ENCODE measurements at places on chromosomes 11 and 22. TPM values are rescaled to one million over a fixed set of nuclear protein-coding genes. Genes with fewer than 3 reads are reported as not detected.

DNA sequence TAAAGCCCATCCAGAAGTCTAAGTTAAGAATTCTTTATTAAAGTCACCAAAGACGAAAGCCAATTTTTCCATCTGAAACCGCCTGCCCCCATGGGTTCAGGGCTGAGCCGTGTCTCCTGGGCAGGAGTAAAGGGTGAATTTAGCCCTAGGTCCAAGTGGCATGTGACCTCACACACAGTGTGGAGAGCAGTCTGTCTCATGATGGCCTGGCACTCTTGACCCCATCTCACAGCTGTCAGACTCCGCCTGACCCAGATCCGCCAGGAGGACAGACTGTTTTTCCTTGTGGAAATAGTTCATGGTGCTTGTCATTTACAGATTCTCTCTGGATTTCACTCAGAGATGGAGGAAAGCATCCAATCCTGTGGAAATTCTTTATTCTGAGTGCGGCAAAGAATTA, 109.7 kb downstream of the GALNT18 start:
- no peak for DNase-seq

DNA sequence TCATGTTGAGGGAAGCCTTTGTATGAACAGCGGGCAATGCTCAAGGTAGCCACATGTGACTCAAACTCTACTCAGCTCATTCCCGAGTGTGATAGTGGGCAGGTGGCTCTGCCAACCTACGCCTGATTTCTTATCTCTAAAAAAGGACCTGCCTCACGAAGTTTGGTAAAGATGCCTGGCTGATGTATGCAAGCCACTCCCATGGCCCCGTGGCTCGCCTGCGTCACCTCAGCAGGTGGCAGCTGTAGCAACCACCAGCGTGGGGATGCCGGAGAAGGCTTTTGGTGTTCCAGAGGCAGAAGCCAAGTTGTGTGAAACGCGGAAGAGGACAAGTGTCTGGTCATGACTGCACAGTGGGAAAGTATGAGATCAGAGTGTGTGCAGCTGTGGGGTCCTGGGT, 5.4 kb downstream of the FADS2 start:
- DNase-seq: no peak

DNA sequence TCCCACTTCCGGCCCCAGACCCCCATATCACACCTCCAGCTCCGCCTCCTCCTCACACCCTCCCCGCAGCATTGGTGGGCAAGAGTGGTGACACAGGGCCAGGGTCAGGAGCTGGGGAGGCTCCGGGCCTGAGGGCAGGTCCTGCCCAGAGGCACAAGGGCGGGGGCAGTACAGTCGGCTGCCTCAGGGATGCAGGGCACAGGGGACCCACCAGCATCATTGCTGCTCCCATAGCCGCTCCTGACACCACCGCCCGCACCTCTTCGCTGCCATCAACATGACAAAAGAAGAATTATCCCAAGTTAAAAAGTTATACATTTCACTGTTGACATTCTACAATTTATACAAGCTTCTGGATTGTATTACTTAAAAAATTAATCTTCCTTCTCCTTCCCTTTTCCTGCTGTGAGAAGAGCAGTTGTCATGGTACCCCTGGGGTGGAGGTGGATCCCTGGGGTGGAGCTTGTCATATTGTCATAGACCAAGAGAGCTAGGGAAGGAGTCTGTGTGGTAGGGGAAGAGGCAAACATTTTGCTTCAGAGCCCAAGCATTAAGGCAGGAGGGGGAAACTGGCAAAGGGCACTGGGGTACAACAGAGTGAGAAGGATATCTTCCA, 4.1 kb downstream of the SBF2 start:
- no peak for DNase-seq

- peak; percentile 5 for DNase-seq
These were observed 6.6 kb upstream of the GNAZ start for GRCh38 chr22:23063539-23064380.

Gene ADAMTS8
- total RNA-seq: 9.9 TPM

GRCh38 chr11:99177446-99177845, 156.7 kb downstream of the CNTN5 start:
- no peak for DNase-seq

Gene C1QTNF4
- 9.5 TPM for total RNA-seq

Gene LMO2
- total RNA-seq: 3.4 TPM

Gene PIK3IP1
- total RNA-seq: 1.6 TPM

Gene OR52A5
- total RNA-seq: not detected

DNA sequence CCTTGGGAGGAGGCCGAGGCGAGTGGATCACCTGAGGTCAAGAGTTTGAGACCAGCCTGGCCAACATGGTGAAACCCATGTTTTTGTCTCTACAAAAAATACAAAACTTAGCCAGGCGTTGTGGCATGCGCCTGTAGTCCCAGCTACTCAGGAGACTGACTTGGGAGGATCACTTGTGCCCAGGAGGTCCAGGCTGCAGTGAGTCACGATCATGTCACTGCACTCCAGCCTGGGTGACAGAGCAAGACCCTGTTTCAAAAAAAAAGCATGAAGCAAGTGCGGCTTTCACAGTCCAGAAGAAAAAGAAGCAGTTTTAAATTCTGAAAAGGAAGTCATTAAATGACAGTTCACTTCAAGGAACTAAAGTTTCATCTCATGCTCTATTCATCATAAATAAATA, 7.1 kb upstream of the LTO1 start:
- no peak for DNase-seq

GRCh38 chr22:37849089-37849751, at the start of gene EIF3L:
TSS of gene EIF3L (plus strand) at chr22:37849419. CDS start at chr22:37849450, 31 bp downstream.
- peak; percentile 85 for DNase-seq

Gene RCOR2
- 92.0 TPM for total RNA-seq

GRCh38 chr11:30424844-30425243, 101.9 kb downstream of the ARL14EP start:
- DNase-seq: no peak

Gene PDE3B
- 9.4 TPM for total RNA-seq

GRCh38 chr11:128734832-128735224, 41.0 kb downstream of the FLI1 start:
- DNase-seq: no peak

DNA sequence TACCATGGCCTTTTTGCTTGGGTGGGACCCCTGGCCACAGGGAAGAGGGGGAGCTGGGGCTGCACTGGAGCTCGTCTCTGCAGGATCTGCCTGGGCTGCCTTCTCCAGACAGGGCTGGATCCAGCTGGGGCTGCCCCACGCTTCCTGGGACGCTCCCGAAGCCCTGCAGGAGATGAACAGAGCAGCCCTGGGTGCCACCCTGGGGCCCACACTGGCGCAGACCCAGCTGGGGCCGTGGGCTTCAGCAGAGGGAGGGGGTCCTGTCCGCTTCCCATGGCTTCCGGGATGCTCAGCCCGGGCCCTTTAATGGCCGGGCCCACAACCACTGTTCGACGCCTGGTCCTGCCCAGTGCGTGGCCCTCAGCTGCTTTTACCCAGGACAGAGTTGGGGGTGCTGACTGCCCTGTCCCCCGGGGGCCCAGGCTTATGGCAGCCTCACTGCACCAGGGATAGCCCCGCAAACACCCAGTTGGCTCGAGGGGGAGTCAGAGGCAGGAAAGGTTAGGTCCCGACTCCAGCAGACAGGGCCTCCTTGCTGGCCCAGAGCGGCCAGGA, 12.0 kb downstream of the TSPO start:
- no peak for DNase-seq

- DNase-seq: peak; percentile 25
These were observed 501 bp upstream of the PTPN5 start for GRCh38 chr11:18791969-18792628.

GRCh38 chr22:50051930-50052329, 6.2 kb downstream of the TTLL8 start:
- no peak for DNase-seq

Gene TUT1
- total RNA-seq: 37.3 TPM

DNA sequence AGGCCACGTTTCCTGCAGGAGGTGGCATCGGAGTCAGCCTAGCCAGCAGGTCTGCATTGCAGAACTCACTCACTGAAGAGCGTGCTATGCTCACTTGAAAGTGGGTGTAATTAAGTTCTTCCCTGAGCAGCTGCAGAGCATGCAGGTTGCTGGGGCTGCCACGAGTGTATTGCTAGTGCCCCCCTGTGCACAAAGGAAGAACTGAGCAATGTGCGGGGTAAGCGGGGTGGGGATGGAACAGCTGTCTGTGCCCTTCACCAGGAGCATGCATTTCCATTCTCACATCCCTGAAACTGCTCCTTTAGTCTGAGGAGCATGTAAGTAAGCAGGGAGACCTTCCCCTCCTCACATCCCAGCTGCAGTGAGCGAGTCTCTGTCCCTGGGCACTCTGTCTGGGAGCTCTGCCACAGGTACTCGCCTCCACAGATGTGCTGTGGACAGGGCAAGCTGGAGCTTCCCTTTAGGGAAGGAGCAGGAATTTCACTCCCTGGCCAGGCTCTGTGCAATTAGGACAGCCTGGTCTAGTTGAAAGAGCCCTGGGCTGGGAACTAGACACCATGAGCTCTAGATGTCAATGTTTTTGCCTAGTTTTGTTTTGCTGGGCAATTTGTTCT, 1031.8 kb downstream of the NTM start:
- DNase-seq: peak; percentile 71

GRCh38 chr11:15826826-15827225, 529.5 kb downstream of the SOX6 start:
- DNase-seq: peak; percentile 93

- peak; percentile 57 for DNase-seq
These were observed 442 bp downstream of the PELI3 start for GRCh38 chr11:66467034-66467659.

DNA sequence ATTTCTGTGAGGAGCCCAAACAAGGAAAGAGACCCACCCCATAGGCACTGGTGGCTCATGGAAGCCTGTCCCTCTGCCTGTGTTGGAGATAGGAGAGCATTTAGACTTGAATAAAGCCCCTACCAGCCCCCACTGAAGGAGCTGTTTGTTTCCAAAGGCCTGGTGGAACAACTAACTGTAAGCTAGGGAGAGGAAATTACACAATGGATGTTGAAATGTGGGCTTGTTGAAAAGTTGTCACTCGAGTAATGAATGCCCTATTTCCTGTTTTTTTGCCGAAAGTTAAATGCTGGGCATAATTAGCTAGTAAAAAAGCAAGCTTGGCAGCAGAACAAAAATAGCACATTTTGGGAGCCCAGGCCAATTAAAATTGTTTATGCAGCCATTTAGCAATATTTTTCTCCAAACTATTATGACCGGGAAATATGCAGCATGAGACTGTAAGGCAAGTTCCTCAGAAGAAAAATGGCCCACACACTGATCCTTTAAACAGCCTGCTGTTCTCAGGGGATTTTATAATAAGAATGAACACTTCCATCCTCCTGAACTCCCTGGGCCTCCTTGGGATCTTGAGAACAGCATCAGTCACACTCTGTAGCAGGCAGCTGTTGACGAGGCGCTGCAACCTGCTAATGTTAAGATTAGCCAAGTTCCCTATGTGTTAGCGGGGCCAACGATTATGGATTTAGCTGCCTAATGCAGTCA, 38.6 kb upstream of the LMO2 start:
- no peak for DNase-seq

Gene CTSW
- total RNA-seq: not detected

GRCh38 chr22:48045369-48045768, 1282.9 kb downstream of the TBC1D22A start:
- DNase-seq: no peak

Gene MRGPRX3
- total RNA-seq: not detected

DNA sequence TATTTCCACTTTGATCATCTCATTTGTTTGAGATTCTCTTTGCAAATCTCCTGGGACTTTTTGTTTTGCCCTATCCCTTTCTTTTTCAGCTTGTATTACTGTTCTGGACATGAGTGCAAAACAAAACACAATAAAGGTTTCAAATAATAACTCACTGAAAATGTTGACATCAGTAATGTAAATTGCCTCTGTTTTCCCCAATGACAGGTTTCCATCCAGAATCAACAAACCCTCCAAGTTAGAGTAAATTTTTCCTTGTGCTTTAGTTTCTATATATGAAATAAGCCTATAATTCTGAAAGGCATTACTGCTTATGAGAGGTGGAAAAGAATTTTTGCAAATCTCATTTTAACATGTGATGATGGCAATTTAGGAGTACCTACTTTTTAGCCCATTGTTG, 187.0 kb upstream of the ANO3 start:
- no peak for DNase-seq

GRCh38 chr11:9663699-9664275, at the start of gene SWAP70:
TSS of gene SWAP70 (plus strand) at chr11:9664077. CDS start at chr11:9664180, 103 bp downstream.
- peak; percentile 95 for DNase-seq

DNA sequence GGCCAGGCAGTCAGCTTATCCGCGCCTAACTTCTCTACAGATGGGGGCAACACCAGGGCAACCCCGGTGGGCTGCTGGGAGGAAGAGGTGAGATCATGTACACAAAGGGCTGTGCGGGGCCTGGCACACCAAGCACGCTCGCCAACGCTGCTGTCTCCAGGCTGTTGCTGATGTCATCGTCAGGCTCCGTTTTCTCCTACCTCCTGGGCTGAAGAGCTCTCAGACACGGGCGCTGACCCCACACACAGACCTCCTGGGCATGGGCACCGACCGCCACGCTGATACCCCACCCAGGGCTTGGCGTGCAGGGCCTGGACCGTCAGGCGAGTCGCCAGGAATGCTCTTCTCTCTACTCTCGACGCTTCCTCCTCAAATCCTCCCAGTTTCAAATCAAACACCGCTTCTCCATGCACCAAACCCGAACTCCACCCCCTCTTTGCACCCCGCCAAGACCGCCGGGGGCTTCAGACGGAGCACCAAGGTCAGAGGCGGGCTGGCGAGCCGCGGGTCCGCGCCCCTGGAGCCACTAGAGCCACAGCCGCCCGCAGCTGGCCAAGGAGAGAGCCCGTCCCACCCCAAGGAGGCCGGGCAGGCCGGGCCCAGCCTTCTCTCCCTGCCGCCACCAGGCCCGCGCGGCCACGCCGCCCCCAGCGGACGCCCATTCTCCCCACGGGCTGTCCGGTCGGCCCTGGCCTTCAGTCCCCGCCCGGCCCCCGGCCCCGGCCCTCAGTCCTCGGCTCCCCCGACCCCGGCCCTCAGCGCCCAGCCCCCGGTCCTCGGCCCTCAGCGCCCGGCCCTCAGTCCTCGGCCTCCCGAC, 772 bp downstream of the SBF1 start:
- no peak for DNase-seq

- DNase-seq: no peak
These were observed 11.3 kb downstream of the TRIM29 start for GRCh38 chr11:120126620-120127019.

Gene MYEOV
- total RNA-seq: 1.4 TPM

DNA sequence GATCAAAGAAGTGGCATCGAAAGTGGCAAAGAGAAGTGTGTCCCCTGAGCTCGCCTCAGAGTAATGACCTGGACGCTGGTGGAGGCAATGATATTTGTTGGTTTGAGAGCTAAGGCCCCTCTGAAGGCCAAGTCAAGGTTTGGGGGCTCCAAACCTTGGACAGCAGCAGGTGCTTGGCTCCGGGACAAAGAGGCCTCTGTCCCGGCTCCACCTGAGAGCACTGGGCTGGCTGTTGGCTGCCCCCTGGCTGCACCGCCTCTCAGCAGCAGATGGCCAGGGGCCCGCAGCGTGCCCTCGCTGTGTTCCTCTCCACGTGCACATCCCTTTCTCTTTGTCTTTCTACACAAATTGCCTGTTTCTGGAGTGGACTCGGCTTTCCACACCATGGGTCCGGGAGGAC, 301.3 kb downstream of the NTM start:
- DNase-seq: peak; percentile 75

DNA sequence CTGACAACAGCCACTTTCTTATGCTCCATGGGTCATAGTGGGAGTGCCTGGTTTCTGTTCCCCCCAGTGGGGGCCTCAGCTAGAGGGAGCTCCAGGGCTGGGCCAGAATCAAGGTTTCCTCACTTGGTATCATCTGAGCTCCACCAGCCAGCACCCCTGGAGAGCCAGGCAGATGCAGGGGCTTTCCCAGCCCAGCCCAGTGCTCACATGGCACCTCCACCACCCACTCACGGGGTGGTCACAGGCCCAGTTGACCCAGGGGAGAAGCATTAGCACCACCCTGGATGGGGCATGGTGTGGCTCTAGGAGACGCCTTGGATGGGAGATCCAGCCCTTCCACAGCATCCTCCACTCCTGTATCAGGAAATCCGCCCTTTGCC, 24.1 kb upstream of the WNT7B start:
- DNase-seq: no peak

Gene PARVA
- 10.4 TPM for total RNA-seq
